ENCODE measurements at places on chromosomes 2 and 18.

GRCh38 chr2:23385748-23386338 is 864 bp downstream of the KLHL29 start:
- no peak for DNase-seq

- DNase-seq = peak; percentile 56
These were observed 37.7 kb upstream of the GPR155 start for GRCh38 chr2:174524527-174524926.

DNA sequence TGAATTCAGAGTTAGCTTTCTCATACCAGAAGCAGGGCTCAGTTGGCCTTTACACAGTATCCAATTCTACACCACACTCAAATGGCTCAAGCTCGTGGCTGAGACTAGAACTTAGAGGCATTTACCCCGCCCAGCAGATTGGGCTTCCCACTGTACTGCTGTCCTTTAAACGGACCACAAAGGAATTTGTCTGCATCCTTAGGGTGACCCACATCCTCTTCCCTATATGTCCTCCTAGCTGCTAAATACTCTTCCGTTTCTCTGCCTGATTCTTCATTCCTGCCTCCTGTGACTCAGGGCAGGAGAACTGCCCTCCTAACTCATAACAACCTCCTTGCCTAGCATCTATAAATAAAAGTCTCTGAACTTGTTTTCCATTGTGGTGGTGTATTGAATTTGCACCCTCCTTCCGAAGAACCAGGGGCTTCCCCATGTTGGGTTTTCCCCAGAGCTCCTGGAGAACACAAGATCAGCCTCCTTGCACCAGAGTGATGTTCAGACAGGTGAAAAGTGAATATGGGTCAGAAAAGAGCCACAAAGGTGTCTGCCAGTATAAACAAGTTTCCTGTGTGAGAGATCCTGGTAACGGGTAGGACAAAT is 32.0 kb upstream of the MC4R start:
- no peak for DNase-seq

DNA sequence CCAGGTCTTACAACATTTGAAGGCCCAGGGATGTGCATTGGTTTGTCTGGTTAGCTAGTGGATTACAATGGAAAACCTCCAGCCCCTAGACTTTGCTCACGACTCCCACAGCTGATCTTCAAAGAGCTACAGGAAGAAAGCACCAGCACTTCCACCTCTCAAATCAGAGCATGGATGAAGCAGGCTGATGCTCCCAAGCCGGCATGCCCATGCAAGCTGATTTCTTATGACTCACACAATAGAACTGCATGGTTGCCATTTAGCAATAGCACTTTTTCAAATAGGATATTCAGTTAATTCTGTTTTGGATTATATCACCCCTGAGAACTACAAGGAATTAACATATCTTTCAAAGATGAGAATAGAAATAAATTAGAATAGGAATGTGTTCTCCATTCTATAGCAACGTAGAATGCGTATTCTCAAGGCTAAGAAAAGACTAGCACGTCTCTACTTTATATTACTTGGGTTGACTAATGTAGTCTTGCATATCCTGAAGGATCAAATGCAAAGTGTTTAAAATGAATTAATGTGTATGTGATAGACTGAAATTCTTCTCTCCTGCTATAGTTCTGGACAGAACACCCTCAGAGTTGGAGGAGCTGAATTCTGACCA is 292.4 kb downstream of the TRIB2 start:
- DNase-seq = no peak

- DNase-seq = no peak
These were observed 141.9 kb upstream of the NETO1 start for GRCh38 chr18:73009691-73010090.

All from pons (tissue), 1 donor.